NCI-H1105 (cell line): ENCODE measurements at places on chromosomes 5 and 9.

- no peak for DNase-seq
Observed at GRCh38 chr9:34121996-34122395, 4.5 kb downstream of the DCAF12 start.

- no peak for DNase-seq
Observed at GRCh38 chr5:135567661-135568060, 11.1 kb downstream of the CXCL14 start.

GRCh38 chr9:6925836-6926235, 168.1 kb downstream of the KDM4C start:
- DNase-seq = no peak

DNA sequence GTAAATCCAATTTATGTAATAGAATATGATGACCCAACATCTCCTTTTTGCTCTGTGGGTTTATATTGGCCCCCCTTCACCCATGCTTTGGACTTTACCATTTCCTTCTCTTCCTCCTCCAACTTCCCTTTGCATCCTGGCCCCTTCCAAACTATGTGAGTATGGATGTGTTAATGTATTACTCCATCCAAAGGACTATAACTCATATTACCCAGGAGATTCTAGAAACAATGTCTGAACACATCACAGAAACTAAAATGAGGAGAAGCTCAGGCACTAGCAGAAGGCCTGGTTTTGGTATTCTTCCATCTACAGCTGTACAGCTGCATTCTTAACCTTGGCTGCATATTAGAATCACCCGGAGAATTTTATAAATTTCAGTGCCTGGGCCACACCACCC, 110.7 kb downstream of the PDE4D start:
- no peak for DNase-seq

- DNase-seq = no peak
Observed at GRCh38 chr5:93576994-93577853, 3.8 kb downstream of the NR2F1-AS1 start.

- no peak for DNase-seq
Observed at GRCh38 chr9:106753155-106753671, 109.8 kb upstream of the ZNF462 start.

GRCh38 chr5:155919126-155919525, 407.8 kb upstream of the SGCD start:
- no peak for DNase-seq
